DND-41 (cell line): ENCODE measurements at places on chromosomes 3 and 15.

DNA sequence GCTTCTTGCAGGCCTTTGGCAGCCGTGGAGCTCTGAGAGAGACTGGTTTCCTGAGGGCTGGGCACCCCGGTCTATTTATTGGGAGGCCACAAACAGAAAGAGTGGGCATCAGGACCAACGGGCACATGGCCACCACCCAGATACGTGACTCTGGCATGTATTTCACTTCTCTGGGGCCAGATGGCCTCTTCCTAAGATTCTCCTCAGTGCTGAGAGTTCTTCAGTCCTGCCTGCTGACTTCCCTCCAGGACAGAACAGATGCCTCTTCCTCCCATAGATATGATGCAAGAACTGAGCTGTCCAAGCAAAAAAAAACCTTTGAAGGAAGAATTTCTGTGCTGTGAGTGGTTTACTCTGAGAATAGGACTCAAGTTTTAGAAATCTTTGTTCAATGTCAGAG is 107.7 kb downstream of the IGF2BP2 start:
- DNase-seq: no peak

DNA sequence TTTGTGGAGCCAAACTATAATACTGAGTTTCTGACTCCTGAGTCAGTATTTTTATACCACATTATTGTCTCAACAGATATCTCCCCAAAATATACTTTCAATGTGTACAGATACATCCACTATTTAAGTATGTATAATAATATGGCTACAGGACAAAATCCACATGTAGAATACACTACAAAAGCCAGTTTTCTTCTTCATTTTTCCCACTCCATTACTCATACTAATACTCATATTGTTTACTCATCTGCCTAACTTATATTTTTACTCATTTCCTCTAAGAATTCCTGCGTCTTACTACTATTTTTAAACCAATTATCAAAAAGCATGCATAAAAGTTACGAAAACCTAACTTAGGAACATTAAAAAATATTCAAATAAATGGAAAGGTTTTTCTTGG is 440.8 kb downstream of the ZNF385D start:
- DNase-seq: no peak

GRCh38 chr3:181940703-181941102 is 229.0 kb downstream of the SOX2 start:
- DNase-seq: no peak

- DNase-seq: no peak
Observed at GRCh38 chr15:57555270-57555669, 36.4 kb upstream of the MYZAP start.

DNA sequence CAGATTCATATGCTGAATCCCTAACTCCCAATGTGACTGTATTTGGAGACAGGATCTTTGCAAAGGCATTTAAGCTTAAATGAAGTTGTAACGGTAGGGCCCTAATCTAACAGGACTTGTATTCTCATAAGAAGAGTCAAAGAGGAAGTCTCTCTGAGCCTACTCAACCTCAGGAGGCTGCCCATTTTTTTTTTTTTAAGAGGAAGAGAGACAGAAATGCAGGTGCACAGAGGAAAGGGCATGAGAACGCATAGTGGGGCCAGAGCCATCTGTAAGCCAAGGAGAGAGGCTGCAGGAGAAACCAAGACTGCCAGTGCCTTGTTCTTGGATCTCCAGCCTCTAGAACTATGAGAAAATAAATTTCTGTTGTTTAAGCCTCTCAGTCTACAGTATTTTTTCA is 28.4 kb downstream of the ZNF860 start:
- DNase-seq: peak; percentile 27

GRCh38 chr15:67201136-67201535 is 53.3 kb downstream of the AAGAB start:
- no peak for DNase-seq

DNA sequence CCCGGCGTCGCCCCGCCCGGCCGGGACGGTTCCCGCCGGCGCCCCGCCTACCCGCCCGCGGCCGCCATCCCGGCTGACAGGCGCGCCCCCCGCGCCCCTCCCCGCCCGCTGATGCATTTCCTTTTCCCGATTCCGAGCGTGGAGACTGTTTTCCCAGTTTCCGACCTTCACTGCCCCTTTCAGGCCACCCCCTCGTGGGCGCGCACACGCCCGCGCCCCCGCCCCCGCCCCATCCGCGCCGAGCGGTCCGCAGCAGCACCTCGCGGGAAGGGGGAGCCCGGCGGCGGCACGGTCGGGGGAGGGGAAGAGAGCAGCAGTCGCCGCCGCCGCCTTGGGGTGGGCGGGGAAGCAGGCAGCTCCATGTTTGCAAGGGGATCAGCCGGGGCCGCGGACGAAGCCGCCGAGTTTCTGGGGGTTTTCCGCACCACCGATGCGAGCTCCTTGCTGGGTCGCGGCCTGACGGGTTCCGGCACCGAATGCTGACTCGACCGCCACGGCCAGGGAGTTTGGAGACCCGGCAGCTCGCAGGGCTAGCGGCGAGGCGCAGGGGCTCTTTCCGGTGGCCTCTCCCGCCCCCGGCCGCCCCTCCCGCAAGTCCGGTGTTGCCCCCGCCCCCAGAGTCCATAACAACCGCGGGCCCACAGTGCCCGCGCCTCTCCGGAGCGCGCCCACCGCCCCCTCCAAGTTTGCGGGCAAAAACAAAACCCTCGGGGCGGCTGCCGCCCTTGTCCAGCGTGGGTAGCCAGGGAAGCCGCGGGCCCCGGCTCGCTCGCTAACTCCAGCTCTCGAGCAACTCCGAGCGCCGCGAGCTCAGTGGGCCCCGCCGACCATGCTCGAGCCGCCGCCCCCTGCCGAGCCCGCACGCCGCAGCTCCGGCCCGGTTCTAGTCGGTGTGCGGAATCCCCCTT is 3.2 kb upstream of the SIN3A start:
- peak; percentile 80 for DNase-seq

DNA sequence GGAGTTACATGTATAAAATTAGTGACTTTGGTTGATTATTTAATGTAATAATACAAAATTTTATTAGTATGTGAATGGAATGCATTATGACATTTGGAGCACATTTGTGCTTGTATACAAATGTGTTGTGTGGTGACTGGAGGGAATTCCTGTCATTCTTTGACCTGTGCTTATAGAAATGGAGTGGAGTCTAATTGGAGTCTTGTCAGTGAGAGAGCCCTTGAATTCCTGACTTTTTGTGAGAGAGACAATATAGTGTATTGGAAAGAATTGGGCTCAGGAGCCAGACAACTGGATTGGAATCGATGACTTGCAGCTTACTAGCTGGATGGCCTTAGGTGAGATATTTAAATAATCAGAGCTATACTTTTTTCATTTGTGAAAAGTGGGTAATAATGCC is 9.4 kb downstream of the TCF12 start:
- no peak for DNase-seq
